Fibroblast of skin of scalp (primary cell): ENCODE measurements at places on chromosomes 1 and 21.

- no peak for DNase-seq
These were observed 64.6 kb upstream of the RALGPS2 start for GRCh38 chr1:178660461-178660860.

DNA sequence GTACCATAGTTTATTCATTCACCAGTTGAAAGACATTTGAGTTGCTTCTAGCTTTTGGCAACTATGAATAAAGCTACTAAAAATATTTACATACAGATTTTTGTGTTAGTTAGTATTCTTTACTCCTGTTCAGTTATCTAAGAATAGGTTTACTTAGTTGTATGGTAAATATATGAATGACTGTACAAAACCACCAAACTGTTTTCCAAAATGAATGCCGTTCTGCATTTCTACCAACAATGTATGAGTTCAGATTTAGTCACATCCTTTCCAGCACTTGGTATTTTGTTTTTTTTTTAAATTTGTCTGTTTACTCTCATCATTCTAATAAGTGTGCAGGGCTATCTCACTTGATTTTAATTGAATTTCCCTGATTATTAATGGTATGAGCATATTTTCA lies 3.4 kb upstream of the KIFAP3 start:
- no peak for DNase-seq

DNA sequence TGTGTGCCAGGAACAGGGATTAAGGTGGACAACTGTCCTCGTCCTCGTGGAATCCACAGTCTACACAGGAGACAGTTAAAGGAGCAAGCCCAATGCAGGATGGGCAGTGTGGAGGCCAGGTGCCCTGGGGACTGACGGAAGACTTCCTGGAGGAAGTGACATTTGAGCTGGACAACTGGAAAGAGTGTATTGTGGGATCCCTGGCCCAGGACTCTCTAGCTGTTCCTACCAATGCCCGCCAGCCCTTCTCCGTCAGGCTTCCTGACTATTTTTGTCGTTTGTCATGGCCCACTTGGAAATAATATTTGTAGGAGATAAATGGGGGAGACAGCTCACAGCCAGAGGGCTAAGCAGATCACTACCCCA lies 235.3 kb downstream of the TOMM20 start:
- DNase-seq: no peak

DNA sequence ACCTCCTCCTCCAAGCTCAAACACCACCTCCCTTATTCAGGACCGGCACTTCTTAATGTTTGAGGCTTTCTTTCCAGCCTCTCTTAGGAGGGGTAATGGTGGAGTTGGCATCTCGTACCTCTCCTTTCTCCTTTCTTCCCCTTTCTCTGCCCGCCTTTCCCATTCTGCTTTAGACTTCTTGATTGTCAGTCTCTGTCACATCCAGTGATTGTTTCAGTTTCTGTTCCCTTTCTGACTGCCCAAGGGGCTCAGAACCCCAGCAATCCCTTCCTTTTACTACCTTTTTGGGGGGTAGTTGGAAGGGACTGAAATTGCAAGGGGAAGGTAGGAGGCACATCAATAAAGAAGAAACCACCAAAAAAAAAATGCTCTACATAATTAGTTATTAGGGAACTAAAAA lies 5.6 kb downstream of the ELK4 start:
- no peak for DNase-seq

- DNase-seq: no peak
These were observed 69.0 kb downstream of the OLFML3 start for GRCh38 chr1:114048232-114048631.

DNA sequence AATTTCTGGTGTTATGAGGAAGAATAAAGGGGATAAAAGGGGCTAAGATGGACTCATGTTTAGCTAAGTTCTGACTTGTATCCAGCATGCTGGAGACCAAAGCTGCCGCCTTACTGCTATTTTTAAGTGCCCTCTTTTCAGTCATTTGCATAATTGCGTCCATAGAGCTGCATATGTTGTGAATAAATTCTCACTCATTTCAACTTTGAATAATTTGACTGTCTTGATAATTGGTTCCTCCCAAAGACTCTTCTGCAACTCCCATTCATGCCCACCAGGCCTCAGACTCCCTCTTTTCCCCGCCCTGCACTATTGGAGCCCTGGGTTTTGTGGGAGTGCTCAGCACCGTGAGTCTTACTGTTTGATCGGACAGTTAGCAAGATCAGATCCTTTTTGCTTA lies 45.0 kb downstream of the KIAA0040 start:
- no peak for DNase-seq

DNA sequence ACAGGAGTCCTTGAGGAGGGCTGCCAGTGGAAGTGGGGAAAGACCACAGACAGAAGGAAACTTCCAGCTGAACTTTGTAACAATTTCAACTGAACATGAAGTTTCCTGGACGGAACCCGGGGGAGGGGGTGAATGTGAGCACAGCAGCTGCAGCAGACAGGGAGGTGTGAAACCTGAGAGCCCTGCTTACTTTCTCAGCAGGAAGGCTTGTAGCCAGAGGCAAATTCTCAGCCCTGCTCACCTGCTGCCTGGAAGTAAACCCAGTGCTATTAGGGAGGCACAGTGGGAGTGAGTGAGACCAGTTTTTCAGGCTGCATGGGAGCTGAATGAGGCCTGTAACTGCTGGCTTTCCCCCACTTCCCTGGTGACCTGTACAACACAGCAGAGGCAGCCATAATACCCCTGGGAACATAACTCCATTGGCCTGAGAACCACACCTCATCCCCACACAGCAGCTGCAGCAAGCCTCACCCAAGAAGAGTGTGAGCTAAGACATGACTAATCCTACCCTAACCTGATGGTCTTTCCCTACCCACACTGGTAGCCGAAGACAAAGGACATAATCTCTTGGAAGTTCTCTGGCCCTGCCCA lies 9.6 kb upstream of the SPRR2F start:
- no peak for DNase-seq

- no peak for DNase-seq
These were observed 495.8 kb downstream of the AJAP1 start for GRCh38 chr1:5150191-5150590.

DNA sequence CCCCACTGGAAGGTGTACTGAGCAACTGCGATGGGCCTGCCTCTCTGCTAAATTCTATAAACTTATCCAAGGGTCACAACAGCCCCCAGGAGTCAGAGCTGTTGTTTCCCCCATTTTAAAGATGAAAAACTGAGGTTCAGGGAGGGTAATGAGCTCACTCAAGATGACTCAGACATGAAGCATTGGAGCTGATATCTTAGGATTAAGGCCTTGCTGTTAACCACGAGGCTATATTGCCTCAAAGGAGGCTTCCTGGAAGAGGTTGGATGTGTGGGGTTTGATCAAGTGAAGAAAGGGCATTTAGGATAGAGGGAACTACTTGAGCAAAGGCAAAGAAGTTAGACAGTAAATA lies 6.7 kb downstream of the LDLRAP1 start:
- peak; percentile 47 for DNase-seq

- no peak for DNase-seq
These were observed 1742.1 kb downstream of the BRINP3 start for GRCh38 chr1:188735567-188735966.

DNA sequence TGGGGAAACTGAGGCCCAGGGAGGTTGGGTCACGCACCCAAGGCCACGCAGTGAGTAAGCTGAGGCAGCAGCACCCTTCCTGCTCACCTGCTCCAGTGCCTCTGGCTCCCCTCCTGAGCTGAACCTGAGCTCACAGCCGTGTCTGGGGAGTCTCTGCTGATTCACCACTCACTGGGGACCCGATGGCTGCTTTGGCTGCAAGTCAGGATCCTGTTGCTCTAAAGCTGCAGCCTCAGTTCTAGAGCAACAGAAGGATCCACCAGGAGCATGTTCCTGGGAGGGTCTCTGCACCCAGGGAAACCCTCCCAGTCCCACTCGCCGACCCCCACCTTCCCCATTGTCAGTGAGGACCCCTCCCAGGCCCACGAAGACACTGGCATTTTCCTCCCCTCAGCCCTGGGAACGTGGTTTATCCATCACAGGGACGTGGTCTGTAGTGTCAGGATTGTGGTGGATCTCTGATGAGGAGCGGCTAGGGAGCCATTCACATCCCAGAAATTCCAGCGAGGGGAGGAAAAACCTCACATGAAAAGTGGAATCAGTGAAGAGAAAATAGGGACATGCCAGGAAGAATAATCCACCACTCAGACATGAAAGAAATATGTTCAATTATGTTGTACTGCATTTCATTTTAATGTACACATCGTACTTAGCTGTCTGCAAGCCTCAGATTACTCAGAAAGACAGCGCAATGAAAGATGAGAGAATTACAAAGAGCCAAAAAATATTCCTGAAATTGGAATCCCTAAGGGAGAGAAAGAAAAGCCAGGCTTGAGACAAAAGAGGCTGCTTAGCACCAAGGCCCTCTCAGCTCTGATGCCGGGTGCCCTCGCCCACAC lies 447.2 kb downstream of the MATN1 start:
- DNase-seq: no peak

GRCh38 chr1:179632868-179633267 lies 41.2 kb downstream of the TDRD5 start:
- no peak for DNase-seq

- DNase-seq: no peak
These were observed 2.6 kb upstream of the C1orf174 start for GRCh38 chr1:3902571-3903091.
